Activated gamma-delta T cell treated with anti-CD3 and anti-CD28 coated beads, Interleukin-2, amount 50 U/mL, for 16 hours (primary cell): ENCODE measurements at places on chromosomes 11 and 22.

GRCh38 chr11:118152020-118152551 lies 537 bp downstream of the SCN4B start:
- DNase-seq: no peak

DNA sequence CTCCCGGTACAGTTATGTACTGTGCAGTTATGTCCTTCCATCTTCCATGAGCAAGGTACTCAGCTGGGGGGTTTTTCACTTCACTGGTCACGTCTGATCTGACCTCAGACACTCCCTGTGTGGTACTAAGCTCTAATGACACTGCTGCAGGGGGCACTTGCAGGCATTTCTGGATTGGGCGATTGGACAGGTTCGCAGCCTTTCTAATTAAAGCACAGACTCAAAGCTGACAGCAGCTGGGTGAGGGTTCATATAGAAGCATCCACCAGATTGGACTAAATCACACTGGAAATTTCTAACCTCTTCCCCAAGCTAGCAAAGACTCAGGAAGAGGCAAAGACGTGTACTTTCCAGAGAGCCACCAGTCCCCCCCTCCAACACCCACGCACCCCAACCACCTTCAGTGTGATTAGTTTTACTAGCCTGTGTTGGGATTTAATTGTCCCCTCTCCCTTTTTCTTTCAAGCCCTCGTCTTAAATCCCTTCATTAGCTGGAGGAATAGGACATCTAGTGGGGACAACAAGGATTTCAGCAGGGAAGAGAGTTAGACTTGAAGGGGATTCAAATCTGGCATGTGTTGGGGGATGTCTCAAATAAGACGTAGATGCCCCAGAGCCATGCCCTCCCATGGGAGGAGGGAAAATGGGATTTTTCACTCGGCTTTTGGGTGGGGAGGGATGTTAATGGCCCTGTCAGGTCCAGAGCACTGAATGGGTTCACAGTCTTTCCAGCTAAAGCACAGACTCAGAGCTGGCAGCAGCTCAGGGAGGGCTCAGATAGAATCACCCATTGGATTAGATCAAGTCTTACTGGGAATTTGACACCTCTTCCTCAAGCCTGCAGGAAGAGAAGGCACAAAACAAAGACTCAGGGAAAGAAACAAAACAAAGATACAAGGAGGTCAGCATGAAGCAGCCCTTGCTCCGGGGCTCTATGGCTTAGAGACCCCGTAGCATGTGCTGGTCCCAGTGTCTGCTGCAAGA lies 10.9 kb downstream of the INS start:
- no peak for DNase-seq

- DNase-seq: no peak
Measured at GRCh38 chr11:73590991-73591390, 6.9 kb downstream of the FAM168A start.

- no peak for DNase-seq
Measured at GRCh38 chr11:35558513-35558912, 33.1 kb upstream of the PAMR1 start.

DNA sequence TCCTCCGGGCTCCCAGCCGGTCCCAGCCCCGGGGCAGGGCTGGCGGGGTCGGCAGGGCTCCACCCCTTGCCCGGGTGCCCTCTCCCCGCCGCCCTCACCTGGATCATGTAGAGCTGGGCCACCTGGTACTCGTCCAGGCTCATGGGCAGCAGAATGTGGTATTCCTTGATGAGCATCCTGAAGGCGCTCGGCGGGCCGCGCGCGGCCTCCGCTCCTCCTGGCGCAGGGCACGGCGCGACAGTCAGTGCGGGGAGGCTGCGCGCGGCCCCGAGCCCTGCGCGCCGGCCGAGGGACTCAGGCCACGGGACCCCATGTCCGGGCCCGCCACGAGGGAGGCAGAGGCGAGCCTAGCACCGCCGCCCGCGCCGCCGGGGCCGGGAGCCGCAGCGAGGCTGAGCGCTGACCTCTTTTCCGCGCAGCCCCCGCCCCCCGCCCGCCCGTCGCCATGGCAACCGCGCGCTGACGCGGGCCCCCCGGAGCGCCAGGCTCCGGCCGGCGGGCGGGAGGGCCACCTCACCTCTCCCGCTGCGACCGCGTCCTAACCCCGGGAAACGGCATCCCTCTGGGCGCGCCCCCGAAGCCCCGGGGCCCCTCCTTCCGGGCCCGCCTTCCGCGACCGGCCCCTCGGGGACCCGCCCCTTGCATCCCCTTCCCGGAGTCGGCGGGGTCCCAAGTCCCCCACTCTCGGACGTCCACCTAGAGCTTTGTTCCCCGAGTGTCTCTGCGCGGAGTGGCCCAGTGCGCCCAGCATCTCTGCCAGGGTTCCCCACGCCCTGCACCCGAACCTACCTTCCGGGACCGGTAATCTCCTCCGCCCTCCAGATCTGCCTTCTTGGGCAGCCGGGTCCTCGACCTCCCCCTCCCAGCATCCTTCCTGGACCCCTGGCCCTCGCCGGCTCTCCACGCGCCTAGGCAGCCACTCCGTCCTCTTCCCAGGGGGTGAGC lies 886 bp downstream of the PITPNM1 start:
- DNase-seq: no peak

DNA sequence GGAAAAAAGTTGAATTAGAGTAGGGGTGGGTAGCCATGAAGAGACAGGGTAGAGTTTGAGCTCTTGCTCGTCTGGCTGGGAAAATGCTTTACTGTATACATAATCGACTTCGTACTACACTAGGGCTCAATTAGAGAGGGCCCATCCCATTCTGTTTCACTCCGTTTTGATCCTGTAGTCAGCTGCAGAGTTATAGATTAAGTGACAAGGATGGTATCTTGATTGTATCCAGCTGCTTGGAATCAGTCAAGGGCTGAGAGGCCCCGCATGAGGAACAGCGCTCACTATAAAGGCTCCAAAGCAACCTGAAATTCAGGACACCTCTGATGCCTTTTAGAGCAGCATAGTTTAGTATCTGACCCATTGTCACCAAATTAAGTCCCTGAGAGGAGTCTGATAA lies 81.6 kb downstream of the ALX4 start:
- DNase-seq: no peak

- DNase-seq: no peak
Measured at GRCh38 chr22:49300241-49300640, 527.4 kb downstream of the BRD1 start.

- DNase-seq: no peak
Measured at GRCh38 chr11:113985906-113986305, 11.0 kb downstream of the HTR3A start.

GRCh38 chr11:32796425-32796824 lies 2.0 kb upstream of the CCDC73 start:
- no peak for DNase-seq

- DNase-seq: no peak
Measured at GRCh38 chr11:79159657-79160450, 281.0 kb downstream of the TENM4 start.

DNA sequence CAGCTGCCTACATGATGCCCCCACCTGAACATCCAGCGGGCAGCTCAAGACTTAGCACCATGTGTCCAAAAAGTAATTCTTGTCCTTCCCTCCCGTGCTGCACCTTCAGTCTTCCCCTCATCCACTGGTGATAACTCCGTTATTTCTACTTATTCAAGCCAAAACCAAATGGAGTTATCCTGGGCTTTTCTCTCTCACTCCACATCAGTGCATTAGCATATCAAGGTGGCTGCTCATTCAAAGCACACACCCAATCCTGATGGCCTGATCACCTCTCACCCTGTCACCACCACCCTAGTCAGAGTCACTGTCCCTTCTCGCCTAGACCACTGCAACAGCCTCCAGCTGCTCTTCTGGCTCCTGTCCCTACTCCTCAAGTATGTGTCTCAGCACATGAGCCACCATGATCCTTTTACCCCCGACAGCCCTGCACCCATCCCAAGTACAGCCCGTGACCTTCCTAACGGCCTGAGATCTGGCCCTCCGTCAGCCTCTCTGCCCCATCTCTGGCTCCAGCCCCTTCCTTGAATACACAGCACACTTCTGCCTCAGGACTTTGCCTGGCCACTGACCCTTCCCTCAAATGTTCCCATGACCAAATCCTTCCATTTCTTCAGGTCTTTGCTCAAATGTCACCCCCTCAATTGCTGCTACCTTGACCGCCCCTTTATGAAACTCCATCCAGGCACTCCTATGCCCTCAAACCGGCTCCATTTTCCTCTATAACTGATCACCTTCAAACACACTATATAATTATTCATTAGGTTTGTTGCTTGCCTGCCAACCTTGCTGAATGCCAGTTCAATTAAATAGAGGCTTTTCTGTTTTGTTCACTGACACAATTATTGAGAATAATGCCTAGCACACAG lies 19.7 kb upstream of the SLC25A1 start:
- DNase-seq: no peak

- DNase-seq: no peak
Measured at GRCh38 chr22:45291061-45291930, 6.5 kb downstream of the UPK3A start.

DNA sequence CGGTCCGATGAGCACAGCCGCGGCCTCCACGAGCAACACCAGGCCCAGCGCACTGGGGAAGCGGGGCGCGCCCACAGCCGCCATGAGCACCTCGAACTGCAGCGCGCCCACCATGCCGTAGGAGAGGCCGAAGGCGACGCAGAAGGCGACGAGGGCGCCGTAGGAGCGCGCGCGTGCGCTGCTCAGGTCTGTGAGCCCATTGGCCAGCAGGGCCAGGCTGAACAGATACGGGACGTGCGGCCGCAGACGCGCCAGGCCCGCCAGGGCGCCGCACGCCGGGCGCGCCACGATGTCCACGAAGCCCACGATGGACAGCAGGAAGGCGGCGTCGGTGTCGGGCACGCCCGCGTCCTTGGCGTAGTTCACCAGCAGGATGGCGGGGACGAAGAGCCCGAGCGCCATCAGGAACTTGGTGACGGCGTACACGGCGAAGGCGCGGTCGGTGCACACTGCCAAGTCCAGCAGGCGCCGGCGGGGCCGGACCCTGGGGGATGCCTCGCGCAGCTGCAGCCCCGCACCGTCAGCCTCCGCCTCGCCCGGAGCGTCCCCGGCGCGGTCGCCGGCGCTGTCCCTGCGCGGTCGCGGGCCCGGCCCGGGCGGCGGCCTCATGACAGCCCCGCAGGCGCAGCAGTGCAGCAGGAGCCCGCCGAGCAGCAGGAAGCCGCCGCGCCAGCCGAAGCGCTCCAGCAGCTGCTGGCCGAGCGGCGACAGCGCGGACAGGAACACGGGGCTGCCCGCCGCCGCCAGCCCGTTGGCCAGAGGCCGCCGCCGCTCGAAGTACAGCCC lies 2.9 kb downstream of the SLC16A8 start:
- no peak for DNase-seq

DNA sequence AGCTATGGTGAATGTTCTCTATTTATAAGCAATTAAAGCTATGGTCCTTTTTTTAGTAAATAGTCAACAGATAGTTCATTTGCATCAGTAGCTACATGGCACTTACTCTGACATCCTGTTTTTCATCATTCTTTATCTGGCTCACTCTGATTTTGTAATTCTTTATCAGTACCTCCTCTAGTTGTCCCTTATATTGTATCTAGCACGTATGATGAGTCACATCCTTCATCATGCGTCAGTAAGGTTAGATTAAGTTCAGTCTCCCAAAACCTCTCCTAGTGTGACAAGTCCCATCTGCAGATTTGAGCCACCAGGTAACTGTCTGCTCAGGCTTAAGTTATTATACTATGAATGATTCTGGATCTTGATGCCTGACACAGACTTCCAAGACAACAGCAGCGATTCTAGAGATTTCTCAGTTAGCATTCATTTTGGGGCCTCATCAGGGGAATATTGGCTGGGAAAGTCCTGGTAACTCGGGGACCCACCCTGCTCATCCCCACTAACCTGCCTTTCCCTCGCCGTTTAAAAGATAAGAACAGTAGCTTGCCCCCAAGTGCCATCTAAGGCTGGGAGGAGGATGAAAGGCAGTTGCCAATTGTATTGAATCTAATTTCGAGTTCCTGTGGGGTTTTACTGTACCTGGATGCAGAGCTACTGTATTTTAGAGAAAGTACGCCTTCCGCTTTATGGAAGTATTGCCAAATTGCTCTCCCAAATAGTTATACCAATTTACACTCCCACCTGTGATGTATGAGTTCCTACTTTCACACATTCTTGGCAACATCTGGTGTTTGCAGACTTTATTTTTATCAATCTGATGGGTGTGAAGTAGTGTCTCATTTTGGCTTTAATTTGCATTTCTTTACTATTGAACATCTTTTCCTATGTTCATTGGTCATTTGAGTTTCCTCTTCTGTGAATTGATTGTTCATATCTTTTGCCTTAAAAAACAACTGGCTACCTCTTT lies 55.9 kb downstream of the ZC3H12C start:
- DNase-seq: no peak

GRCh38 chr11:17734418-17734911 lies at the start of gene KCNC1:
Gene KCNC1 (plus strand): TSS chr11:17734781. CDS start chr11:17736003, 1,222 bp downstream.
- no peak for DNase-seq

DNA sequence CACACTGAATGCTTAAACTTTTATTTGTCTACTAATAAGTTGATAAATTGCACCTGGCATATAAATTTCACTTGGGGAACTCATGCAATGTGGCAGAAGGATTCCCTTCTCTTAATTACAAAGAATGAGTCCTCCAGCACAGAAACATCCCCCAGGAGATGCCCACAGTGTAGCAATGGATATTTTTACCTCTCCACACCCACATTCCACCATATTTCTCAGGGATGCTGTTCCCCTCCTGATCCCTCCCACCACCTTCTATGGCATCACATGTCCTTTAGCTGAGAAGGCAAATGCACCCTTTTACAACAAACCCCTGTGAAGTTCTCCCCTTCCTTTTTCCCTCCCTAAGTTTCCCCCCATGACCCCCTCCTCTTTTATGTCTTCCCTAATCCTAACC lies 56.1 kb upstream of the UBASH3B start:
- DNase-seq: no peak

DNA sequence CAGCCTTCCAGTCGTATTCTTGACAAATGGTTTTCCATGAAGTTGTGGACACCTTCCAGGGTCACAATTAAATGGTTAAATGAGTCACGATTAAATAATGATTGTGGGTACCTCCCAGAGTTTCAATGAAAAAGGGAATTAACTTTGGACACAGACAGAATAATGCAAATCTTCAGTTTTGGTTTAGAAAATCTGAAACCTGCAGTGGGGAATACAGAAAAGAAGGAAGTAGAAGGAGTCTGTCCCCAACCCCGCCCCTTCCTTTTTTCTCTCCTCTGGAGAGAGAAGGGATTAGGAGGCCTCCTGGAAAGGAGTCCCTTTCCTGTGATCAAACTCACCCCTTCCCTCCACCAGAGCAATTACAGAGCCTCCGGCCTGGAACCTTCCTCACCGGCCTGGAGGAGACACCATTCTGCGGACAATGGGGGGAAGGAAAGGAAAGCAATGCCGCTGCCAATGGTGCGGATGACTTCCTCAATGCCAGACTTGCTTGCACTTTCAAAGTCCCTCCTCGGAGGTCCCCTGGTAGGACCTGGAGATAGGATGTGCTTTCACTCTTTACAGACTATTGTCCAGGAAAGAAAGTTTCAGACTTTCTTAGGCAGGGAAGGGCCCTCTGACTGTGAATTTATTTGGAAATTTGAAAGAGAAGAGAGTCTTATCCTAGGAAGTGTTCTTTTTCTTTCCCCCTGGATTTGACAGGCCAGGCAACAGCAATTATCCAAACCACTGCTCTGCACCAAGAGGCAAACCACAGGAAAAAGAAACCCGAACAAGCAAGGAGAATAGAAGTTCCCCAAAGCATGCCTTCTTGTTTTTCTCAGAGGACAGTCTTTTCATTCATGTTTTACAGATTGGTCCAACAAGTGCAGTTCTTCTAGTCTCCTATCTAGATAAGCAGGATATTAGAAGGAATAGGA lies 86.8 kb downstream of the PTPRJ start:
- DNase-seq: no peak
